Lung (tissue), 17 donors: ENCODE measurements at places on chromosomes 6 and 20. TPM values are rescaled to one million over a fixed set of nuclear protein-coding genes. Genes with fewer than 3 reads are reported as not detected.
A peak's percentile ranks its signal among the peaks of the same experiment; 100 is the strongest.

DNA sequence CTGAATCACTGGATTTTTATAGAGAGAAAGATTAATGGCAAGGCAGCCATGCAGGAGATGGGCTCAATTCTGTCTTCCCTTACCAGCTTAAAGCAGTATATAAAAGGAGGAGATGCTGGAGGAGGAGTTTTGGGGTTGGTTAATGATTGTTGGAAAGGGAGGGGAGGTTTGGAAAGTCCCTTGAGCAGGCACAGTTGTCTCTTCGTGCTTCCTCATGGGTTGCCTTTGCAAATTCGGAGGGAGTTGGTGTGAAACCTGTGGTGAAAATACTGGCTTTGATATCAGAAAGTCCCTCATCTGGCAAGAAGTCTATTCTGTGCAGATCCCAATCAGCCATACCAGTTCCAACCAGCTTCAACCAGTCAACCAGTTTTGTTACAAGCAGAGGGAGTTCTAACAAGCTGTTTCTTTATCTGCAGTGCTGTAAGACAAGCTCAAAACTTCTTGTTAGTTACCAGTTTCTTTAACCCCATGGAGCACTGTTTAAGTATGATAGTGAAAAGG, 107.0 kb downstream of the HIVEP1 start:
- DNase-seq: no peak

- DNase-seq: peak; percentile 5
Observed at GRCh38 chr20:17617868-17618672, 48.2 kb downstream of the DSTN start.

- no peak for DNase-seq
Observed at GRCh38 chr6:169854083-169854725, 102.8 kb downstream of the ERMARD start.

DNA sequence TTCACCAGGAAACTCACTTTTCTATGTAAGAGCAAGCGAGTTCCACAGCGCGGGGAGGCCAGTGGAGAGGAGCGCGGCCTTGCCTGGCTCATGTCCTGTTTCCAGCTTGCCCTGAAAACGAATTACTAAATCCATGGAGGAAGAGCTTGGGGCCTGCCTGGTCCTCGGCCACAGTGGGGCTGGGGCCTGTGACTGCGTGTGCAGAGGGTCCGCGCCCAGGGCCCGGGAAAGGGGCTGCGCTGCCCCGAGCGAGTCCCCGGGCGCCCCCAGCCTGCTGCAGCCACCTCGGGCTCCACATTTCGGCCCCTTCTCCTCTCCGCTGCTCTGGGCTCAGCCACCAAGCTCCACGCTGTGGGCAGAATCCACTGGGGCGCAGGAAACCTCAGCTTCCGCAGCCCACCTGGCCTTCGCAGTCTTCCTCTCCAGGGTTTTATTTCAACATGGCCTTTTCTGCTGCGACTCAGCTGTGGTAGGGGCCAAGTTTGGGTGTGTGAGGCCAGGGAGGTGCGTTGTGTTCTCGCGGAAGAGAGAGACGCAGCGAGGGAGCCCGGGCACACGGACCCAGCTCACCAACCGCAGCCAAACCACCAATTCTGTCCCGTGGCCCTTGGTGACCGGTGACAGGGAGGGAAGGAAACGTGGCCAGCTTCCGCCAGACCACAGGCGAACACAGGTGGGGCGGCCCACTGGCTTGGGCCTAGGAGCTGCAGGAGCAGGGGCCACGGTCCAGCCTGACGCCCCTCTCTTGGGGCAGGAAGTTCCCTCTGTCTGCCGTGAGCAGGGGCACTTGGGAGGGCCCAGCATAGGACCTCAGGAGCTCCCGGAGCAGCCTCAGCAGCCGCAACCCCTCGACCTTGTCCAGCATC, 211.4 kb downstream of the ERMARD start:
- DNase-seq: no peak

DNA sequence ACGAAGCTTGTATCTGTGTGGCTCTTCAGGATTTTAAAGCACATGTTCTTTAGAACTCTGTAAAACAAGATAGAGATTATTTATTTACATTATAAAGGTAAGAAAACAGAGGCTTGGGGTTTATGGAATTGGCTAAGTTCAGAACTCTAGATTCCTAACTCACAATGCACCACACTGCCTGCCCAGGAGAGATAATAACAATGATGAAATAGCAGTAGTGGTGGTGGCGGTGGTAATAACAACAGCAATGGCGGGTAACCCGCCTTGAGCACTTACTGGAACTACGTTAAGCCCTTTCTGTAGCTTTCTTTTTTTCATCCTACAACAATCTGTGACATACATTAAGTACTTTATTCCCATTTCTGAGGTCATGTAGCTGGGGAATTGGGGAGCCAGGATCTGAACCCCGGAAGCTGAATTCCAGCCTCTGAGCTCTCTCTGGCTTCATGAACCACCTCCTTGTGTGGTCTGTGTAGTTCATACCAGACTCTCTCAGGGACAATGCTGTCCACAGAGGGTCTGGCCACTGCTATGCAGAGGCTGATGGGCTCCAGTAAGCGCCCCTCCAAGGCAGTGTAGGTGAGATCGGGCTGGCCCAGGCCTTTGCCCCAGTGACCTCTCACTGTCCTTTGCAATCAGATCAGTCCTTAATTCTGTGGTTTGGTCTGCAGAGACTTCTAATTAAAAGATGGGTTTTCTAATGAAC, 260.9 kb downstream of the SLC24A3 start:
- no peak for DNase-seq

GRCh38 chr20:6519556-6519955, 247.9 kb upstream of the BMP2 start:
- no peak for DNase-seq

- no peak for DNase-seq
Observed at GRCh38 chr6:148887181-148887580, 140.4 kb downstream of the UST start.

DNA sequence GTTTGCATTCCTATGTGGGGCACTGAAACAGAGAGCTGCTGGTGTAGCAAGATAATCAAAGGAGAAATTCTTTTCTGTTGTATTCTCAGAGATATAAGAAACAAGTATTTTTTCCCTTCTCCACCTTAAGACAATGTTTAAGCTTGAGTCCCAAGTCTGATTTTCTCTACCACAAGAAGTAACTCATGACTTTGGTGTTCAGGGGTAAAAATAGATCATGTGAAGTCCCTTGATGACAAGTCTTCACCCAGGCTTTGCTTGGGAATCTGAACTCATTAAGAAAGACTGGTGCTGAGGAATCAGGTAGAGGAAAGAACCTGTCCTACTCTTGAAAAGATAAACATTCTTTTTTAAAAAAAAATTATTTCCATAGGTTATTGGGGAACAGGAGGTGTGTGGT, 205.6 kb downstream of the ALDH8A1 start:
- no peak for DNase-seq

- peak; percentile 78 for DNase-seq
Observed at GRCh38 chr6:49556429-49556837, 6.0 kb downstream of the C6orf141 start.

DNA sequence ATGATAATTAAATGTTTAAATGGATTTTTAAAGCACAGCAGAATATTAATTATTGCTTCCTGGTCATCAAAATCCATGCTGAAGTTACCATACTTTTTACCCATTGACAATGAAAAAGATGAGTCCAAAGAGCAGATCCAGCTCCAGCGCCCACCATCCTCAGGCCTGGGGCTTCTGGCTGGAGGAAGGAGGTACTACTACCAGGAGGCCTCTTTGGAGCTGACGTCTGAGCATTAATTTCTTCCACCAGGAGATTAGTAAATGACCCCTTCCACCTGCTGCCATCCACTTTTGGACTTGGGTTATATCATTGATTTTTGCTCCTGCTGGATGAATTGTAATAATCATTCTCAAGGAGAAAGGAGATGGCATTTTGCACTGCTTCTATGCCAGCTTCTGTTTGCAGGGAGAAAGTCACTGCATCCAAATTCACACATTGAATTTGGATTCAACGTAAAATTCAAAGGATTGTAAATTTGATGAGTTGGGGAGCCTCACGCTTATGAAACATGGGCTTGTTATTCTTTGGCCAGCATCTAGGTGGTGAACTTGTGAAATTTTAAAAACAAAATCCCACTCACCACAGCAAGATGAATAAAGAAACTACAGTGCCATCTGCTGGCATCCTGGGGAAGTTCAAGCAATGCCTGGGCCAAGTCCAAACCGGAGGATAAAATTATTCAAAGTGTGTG, 121.8 kb downstream of the SASH1 start:
- peak; percentile 91 for DNase-seq

DNA sequence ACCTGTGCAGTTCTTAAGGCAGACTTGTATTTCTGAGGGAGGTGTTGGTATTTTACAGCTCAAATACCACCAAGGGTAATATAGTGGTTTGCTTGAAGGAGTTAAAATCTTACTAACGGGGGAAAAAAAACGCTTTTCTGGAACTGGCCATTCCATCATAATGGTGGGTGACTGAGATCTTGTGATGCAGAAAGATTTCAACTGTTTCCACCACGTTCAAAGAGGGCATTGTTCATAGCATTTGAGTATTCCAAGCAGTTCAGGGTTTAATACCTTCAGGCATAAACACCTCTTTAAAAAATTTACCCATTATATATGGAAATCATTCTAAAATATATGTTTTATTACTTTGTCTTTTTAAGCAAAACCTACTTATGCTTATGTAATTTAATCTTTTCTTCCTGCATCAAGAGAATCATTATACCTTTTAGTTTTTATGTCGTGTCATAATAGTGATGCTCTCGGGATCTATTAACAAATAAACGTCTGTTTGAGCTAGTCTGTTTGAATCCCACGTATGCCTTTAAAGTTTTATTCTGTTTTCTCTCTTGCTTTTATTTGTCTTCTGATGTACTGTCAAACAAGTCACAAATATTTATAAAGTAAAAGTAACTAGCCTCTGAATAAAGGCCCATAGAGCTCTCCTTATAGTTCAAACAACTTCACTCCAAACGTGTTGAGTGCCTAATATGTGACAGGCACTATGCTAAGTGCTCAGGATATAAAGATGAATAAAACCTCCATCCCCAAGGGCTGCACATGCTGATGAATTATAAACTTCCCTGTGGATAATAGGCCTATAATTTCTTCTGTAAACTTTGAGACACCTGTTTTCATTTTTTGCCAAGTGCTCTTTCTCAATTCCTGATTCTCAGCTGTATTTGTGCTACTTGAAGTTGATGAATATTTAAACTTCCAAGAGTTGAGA, 298.8 kb upstream of the FERMT1 start:
- no peak for DNase-seq

DNA sequence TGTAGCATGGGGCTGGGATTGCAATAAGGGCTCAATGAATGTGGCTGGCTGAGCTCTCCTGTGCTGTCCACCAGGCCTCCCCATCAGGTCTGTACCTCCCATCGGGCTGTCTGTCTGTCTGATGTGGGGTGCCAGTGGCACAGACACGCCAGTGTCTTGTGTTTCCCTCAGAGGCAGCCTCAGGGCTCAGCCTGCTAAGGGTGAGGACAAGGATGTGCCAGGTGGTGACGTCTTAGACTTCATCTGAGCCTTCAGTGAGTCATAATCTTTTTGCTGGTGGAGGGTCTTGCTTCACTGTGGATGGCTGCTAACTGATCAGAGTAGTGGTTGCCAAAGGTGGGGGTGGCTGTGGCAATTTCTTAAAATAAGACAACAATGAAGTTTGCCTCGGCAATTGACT, 194.7 kb downstream of the NRN1 start:
- DNase-seq: no peak

DNA sequence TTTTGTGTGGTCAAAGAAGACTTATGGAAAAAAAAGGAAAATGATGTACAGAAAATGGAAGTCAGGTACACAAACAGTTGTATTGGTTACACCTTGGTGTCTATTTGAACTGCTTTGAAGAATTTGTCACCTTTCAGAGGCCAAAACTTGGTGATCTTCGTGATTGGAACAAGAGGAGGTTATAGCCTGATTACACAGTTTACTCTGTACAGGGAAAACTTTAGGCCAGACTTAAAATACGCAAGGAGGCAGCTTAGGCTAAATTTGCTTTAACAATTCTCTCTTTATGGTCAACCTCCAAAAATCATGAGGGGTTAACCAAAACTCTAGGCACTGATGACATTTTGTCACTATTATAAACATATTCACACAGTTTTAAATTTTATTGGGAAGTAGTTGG, 353.7 kb downstream of the PRKN start:
- no peak for DNase-seq

DNA sequence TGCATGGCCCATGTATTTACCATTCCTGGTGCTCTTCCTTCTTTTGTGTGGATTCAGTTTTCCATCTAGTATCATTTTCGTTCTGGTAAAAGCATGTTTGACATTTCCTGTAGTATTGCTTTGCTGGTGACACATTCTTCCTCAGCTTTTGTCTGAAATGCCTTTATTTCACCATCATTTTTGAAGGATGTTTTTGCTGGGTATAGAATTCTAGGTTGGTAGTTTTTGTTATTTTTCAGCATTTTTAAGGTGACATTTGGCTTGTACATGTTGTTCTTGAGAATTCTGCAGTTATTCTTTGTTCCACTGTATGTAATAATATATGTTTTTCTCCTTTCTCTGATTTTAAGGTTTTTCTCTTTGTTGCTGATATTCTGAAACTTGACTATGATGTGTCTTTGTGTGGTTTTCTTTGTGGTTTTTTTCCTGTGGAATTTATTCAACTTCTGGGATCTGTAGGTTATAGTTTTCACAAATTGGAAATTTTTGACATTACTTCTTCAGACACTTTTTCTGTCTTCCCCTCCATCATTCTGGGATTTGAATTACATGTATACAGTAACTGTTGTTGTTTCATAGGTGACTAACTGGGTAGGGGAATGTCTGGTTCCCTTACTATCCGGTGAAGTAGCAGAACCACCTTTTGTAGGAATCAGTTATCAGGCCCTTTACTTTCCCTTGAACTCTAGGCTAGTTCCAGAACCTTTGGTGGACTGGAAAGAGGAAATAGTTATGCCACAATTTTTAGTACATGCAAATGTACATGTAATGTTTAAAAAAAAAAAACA, 30.2 kb downstream of the SNX9 start:
- no peak for DNase-seq

GRCh38 chr6:118504611-118505010, 43.5 kb upstream of the PLN start:
- DNase-seq: no peak

- DNase-seq: no peak
Observed at GRCh38 chr6:163284151-163284550, 130.4 kb upstream of the QKI start.

- DNase-seq: no peak
Observed at GRCh38 chr6:19465760-19466159, 371.4 kb upstream of the ID4 start.

DNA sequence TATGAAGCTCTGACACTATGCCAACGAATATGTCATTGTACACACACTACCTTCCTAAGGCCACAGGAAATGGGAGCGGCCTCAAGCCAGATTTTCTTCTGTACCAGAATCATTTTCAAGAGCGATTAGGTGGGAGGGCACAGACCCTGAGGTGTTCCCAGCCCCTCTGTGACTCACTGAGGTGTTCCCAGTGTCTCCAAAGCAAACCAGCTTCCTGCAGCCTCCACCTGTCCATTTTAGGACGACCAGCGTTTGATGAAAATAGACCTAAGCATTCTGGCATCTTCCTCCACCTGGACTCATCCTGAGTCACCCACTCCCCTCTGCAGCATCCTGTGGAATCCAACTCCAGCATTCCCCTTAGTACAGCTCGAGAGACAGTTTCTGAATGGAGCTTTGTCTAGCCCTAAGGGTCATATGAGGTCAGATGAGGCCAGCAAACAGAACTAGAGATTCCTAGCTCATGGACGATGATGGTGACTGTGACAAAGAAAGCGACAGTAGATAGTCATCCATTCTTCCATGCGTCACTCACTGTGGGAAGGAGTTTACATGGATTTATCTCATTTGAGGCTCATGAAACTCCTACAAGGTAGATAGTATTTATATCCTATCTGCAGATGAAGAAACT, 203.4 kb downstream of the PTPRT start:
- DNase-seq: no peak

ZC2HC1B gene
- 0.28 TPM for total RNA-seq

JPH2 gene
- 9.2 TPM for total RNA-seq

ERVFRD-1 gene
- 0.09 TPM for total RNA-seq

OVOL2 gene
- 7.8 TPM for total RNA-seq

HTR1E gene
- not detected for total RNA-seq

NNAT gene
- 1.9 TPM for total RNA-seq

RAB44 gene
- total RNA-seq: 1.2 TPM
